ENCODE measurements at places on chromosomes 1 and 21.

DNA sequence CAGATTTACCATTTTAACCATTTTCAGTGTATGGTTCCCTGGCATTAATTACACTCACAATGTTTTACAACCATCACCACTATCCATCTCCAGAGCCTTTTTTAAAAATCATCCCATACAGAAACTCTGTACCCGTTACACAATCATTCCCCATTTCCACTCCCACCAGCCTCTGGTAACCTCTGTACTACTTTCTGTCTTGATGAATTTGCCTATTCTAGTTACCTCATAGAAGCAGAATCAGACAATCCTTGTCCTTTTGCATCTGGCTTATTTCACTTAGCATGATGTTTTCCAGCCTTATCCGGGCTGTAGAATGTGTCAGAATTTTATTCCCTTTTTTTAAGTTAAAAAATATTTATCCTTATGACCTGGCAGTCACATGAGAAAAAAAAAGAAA lies 33.0 kb downstream of the PGM1 start:
- no peak for DNase-seq

- DNase-seq = no peak
Observed at GRCh38 chr1:39189592-39190041, 14.9 kb upstream of the MACF1 start.

- no peak for DNase-seq
Observed at GRCh38 chr1:41378222-41378621, 17.0 kb downstream of the FOXO6 start.

DNA sequence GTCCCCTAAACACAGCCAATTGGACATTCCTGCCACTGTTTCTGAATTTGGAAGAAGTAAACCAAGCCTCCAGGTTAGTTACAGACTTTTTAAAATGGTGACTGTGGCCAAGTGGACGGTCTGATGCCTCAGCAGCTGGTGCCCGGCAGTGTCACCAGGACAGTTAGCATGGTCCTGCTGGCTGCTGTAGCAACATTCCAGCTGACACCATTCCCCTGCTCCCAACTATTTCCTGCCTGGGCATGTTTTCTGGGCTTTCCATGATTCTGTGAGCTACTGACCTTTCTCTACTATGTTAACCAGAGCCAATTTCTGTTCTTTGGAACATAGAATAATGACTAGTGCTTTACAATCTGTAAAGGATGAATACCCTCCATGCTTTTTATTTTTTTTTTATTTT lies 95.0 kb downstream of the TLR5 start:
- no peak for DNase-seq
